NCI-H1436 (cell line): ENCODE measurements at places on chromosomes 16 and 17.

DNA sequence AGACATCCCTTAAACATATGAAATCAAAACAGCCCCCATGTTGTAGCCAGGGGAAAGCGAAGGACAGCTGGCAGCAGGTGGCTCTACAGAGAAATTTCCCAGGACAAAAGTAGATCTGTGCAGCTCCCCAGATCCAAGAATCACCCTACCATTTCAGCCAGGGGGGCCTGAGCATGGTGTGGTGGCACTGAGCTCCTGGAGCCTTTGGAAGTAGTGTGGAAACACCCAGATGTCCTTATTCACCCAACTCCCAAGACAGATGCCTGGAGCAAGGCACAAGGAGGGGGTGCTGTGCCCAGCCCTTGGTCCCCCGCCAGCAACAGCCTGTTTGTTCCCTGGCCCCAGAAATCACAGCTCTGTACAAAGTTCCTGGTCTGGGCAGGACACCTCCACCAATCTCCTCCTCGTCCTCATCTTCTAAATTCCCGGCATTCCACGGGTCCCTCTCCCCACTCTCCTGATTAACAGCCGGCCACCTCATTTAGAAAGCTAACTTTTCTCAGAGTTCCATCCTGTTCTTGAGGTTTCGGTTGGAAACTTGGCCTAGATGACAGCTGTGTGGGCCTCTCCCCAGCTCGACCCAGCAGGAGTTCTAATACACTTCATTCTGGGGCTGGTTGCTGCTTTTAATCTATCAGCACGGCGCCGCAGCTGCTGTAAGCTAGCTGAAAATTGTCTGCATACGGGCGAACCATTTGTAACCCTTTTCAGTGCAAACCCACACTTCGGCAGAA, 191.1 kb downstream of the C16orf78 start:
- DNase-seq = no peak

GRCh38 chr17:39950871-39951348, 11.9 kb upstream of the GSDMA start:
- peak; percentile 12 for DNase-seq

- DNase-seq = peak; percentile 31
These were observed 62.9 kb upstream of the CPHXL start for GRCh38 chr16:75789237-75789636.

DNA sequence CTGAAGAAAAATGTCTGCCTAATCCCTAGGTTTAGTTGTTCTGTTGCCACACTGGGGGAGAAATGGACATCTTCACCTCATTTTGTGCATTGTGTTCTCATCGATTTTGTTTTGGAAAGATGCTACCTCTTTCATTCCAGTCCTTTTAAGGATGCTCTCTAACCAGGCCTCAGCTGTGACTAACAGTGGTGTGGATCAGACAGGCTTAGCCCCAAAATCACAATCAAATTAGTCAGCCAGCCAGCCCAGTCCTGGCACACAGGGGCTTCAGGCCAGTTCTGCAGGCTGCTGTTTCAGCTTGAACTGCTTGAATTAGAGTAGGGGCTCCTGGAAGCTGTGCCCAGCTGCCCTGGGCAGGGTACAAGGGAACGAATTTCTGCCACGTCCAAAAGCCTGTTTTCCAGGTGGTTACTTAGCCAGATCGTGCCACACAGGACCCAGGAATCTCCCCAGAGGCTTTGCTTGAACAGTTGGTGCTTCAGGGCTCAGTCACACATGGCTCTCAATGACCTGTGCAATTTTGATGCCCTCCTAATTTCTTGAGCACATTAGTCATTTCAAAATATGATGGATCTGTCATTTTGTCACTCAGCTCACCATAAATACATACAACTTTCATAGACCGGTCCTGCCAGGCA, 60.7 kb downstream of the CLEC16A start:
- no peak for DNase-seq

GRCh38 chr17:27907976-27908558, 14.9 kb upstream of the LYRM9 start:
- DNase-seq = no peak
